ENCODE measurements at places on chromosomes 6 and 20.

DNA sequence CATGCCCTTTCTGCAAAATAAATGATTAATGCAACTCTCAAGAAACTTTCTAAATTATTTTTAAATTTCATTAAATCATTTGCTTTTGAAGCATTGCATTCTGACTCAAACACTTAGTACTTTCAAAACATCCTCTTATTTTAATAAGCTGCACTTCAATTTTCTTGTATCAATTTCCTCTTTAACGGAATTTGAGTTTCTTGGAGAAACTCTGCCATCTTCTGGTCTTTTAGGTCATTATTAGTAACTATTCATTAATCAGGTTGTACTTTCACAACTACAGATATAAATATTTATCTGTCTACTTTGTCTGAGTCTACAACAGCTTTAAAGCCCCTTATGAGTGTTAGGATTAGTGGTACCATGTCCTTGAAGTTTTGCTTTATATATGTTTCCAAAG lies 30.2 kb downstream of the TMX4 start:
- DNase-seq, result no peak
- no peak overlapping the region for H3K27ac ChIP-seq
- no peaks in the 10 kb centered on the region for H3K27me3 ChIP-seq
- no peaks in the 10 kb centered on the region for H3K36me3 ChIP-seq
- H3K4me3 ChIP-seq, result no peak overlapping the region

- no peaks in the 10 kb centered on the region for H3K27me3 ChIP-seq
- H3K36me3 ChIP-seq, result peaks cover 4% of the 10 kb centered on the region
- no peak overlapping the region for H3K27ac ChIP-seq
- DNase-seq, result no peak
These were observed 47.7 kb downstream of the STAU1 start for GRCh38 chr20:49140411-49140810.

- H3K36me3 ChIP-seq, result peaks cover 10% of the 10 kb centered on the region
- peaks cover 14% of the 10 kb centered on the region for H3K4me1 ChIP-seq
- no peak overlapping the region for H3K4me3 ChIP-seq
- no peak overlapping the region for H3K27ac ChIP-seq
These were observed 17.4 kb downstream of the ADNP start for GRCh38 chr20:50913690-50914375.

DNA sequence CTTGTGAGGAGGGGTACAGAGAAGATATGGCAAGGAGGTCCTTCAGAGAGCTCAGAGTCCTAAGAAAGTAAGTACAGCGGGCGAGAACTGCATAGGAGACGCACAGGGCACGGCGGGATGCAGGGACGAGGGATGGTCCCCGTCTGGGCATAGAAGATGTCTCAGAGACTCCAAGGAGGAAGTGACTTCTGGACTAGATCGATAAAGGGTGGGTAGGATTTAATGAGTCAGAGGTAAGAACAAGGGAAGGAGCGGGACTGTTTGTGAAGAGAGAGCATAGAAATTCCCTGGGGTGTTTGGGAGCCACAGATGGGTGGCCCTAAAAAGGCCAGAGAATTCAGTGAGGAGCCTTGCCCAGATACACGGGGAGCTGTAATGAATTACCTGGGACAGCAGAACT lies 69.1 kb downstream of the FAM120B start:
- no peaks in the 10 kb centered on the region for H3K4me1 ChIP-seq
- no peak for DNase-seq
- H3K36me3 ChIP-seq, result 0 out of 2 replicates have a peak, but pooled peaks cover 4% of the 10 kb centered on the region
